ENCODE measurements at places on chromosomes 3 and 15.
A peak's percentile ranks its signal among the peaks of the same experiment; 100 is the strongest.

- DNase-seq, result no peak
These were observed 9.1 kb downstream of the MESP2 start for GRCh38 chr15:89785064-89785773.

DNA sequence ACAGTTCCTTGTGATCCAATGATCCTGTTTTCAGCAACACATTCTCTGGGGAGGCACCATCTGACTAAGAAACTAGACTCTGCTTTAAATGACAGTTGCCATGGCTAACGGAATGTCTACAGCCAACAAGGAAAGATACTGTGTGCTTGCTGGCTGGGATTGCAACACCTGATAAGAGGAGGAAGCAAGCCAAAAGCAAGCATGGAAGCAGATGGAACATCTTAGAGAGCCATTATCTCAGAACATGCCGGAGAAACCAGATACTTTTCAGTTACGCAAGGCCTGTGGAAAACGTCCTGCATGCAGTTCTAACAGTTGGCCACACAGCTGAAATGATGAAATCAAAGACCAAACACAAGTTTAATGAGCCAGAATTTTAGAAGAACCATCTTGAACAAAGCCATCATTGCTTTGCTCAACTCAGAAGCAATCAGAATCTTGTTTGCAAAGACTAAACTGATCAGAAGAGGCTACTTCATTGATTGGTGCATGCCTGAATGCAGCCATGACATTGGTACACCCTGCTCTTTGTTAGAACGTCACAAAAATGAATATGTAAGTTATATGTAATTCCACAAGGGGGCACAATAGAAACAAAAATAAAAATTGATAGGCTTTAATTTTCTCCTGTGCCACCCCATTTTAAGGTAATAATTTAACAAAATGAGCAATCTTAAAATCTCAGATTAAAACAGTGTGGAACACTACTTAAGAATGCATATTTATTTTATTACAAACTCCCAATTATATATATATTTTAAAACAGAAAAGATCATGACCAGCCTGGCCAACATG, 50.8 kb downstream of the GXYLT2 start:
- no peak for DNase-seq

DNA sequence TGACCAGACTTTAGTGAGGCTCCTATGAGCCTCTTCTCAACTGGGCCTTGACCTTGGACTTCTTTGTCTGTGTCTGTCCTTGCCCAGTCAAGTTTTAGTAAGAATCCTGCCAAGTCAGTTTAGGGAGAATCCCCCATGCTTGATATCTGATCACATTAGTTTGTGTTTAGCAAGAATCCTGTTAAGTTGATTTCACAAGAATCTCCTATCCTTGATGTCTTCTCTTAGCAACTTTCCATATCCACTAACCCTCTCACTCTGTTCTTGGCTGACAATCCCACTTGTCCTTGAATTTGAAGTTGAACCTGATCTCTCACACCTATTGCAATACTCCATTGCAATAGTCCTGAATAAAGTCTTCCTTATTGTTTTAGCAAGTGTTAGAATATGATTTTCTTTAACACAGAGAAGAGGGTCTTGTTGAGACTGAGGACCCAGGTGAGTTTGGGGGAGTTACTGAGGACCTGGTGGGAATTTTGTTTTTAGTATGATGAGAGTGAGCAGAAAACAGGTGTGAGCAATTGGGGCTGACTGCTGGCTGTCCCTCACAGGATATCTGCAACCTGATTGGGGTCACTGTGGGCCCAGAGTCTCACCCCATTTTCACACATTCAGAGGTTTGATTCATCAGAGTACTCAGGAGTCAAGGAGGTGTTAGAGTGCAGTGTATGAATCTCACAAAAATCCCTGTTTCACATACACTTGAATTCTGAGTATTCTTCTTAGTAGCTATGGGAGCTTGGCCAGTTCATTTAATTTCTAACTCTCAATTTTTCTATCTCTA, 39.9 kb upstream of the TNFAIP8L3 start:
- no peak for DNase-seq

DNA sequence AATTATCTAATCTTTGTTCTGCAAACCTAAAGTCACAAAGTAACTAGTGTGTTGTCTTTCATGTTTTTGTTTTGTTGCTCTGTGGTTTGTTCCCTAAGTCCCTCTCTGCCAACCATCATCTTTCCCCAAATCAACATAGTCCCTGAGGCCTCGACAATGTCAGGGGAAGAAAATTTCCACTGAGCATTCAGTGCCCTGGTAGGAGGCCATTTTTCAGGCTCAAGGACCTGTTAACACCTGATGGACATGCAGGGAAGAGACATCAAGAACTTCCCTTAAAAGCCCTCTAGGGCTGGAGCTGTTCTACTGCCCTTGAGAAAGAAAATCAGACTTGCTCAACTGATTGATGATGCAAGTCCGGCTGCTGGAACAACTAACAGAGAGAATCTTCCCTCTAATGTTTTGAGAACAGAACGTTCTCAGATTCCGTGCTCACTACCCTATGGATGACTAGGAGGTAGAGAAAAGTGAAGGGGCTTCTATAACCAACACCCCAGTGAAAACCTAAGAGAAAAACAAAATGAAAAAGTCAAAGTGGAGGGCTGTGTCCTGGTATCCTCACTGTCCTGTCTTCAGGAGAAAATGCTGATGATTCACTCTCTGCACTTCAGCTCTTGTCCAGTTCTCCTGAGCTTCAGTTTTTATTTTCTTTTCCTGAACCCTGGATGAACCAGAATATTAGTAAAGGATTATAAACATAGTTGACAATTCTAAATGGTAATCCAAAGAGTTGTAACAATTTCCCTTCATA, 373.1 kb downstream of the FOXP1 start:
- DNase-seq, result no peak

GRCh38 chr15:78255421-78256043, 8.8 kb upstream of the DNAJA4 start:
- no peak for DNase-seq

GRCh38 chr15:32881528-32881927, 163.7 kb downstream of the GREM1 start:
- DNase-seq, result no peak

GRCh38 chr15:79700951-79701480, 195.8 kb downstream of the MTHFS start:
- no peak for DNase-seq

- DNase-seq, result no peak
These were observed 128.8 kb upstream of the LMOD3 start for GRCh38 chr3:69251078-69251805.

GRCh38 chr3:4708230-4708629, 215.1 kb downstream of the ITPR1 start:
- DNase-seq, result no peak

- DNase-seq, result peak; percentile 87
These were observed at the start of gene CELSR3 for GRCh38 chr3:48662753-48663488. Gene CELSR3 (minus strand): TSS chr3:48662886. CDS start chr3:48662634, 252 bp downstream.
